ENCODE measurements at places on chromosomes 7 and 10.

DNA sequence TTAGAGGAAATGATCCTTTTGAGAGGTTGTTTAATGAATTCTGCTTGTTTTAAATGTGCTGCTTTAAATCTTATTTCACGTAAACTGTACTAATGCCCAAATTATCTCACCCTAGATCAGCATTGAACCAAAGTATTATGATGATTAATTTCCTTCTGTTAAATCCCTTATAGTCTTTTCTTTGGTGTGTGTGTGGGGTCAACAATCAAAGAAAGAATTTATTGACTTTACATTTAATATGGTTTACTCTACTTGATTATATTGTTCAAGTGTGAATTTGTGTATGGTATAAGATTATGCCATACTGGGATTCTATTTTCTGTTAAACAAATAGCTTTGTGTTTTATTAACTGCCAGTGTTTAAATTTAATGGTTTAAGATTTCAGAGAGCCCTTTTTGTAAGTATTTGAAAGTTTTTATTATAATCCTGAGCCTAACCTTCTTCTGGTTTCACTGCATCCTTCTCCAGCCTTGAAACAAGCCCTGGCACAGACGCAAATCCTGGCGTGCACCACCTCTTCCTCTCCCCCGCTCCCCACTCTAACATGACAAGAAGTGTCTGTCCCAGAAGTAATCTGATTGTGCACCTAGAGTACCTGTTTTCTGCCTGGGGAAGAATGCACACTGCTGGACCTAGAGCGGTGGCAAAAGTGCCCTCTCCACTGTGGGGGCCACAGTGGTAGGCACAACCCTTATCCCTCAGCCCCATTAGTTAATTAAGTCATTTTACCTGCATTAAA, 70.6 kb downstream of the KAT6B start:
- H3K4me3 ChIP-seq, result no peak overlapping the region
- no peak overlapping the region for H3K27ac ChIP-seq
- no peaks in the 10 kb centered on the region for H3K36me3 ChIP-seq
- DNase-seq, result no peak

- H3K36me3 ChIP-seq, result peaks cover 3% of the 10 kb centered on the region
- no peak overlapping the region for H3K27ac ChIP-seq
These were observed 16.7 kb upstream of the C10orf95 start for GRCh38 chr10:102467971-102468438.

DNA sequence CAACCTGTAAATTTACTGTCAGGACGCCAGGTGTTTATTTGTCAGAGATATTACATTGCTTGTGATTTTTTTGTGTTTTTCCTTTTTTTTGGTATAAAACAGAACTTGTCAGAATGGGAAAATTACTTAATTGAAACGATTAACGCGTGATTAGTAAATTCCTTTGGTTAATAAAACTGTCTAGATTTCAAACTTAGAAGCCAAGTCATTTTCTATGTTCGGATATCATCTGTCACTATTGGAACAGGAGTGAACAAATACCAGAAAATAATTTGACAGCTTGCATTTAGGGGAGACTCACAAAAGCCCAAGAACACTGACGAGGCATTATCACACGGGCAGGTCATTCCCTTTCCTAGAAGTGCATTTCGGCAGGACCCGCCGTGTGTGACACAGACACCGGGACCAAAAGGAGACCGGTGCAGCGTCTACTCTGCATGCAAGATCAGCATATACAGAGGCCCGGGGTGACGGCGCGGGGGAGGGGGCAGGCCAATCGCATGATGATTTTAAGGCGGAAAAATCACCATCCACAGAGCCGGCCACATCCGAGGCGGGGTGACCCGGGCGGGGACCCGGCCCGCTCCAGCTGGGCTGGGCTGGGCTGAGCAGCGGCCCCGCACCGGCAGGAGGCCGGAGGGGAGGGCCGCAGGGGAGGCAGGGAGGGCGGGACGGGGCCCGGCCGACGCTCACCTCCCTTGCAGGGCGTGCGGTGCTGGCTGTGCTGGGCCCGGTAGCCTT, 841 bp downstream of the GLUD1 start:
- H3K36me3 ChIP-seq, result no peaks in the 10 kb centered on the region
- no peaks in the 10 kb centered on the region for H3K27me3 ChIP-seq
- peak overlapping the region; percentile 84 for H3K4me3 ChIP-seq
- peak overlapping the region; percentile 96 for H3K27ac ChIP-seq

DNA sequence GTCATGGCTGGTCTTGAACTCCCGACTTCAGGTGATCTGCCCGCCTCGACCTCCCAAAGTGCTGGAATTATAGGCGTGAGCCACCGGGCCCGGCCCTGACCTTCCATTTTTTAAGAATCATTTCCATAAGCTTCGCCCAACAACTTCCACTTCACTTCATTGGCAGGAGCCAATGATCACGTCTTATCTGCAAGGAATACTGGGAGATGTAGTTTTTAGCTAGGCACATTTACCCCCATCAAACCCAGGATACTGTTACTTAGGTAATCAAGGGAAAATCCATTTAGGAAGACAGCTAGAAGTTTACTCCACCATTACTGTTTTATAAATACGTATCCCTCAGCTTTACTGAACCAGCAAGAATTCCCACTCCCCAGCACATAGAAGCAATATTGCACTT, 3.4 kb upstream of the CDK13 start:
- H3K27ac ChIP-seq, result no peak overlapping the region
- H3K4me3 ChIP-seq, result no peak overlapping the region
- no peaks in the 10 kb centered on the region for H3K27me3 ChIP-seq
- no peaks in the 10 kb centered on the region for H3K36me3 ChIP-seq
- DNase-seq, result no peak

DNA sequence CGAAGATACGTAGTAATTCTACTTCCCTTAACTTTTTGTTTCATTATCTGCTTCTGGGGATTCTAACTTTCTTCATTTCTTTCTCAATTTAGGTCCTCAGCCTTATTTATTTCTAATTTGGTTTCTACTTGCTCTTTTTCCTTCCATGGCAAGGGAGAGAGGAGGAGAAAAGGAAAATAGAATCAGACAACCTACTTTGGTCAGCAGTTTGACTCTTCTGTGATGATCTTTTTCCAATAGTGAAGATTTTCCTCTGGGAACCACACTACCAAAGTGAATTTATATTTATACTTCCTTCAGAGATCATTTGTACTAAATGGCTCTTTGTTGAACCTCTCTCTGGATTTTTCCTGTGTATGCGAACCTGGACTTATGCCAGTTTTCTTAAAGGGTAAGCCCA, 90.2 kb downstream of the TMEM26 start:
- no peak overlapping the region for H3K4me3 ChIP-seq
- no peak for DNase-seq
- no peak overlapping the region for H3K27ac ChIP-seq
- no peaks in the 10 kb centered on the region for H3K36me3 ChIP-seq

DNA sequence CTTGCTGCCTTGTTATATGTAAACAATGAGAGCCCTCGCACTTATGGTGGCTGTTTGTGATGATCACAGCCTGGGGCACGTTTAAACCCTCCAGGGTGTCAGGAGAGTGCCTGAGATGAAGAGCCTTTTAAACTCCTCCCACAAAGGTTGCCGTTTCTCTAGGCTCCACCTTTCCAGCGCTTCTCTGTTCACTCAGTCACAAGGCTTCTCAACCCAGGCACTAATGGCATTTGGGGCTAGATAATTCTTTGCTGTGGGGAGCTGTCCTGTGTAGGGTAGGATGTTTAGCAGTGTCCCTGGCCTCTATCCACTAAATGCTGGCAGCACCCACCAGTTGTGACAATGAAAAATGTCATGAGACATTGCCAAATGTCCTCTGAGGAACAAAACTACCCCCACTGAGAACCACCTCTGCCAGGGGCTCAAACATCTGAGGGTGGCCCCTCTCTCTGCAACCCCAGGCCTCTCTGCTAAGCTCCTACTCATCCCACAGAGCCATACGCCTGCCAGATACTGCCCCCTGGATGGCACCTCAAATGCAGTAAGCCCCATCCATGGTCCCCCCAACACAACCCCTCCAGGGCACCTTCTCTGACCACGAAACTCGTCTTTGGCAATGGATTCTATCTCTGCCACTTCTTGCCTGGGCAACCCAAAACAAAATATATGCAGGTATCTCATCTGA, 144.3 kb upstream of the ZMIZ1 start:
- H3K4me1 ChIP-seq, result no peaks in the 10 kb centered on the region
- no peaks in the 10 kb centered on the region for H3K27me3 ChIP-seq
- H3K4me3 ChIP-seq, result no peak overlapping the region

- H3K4me1 ChIP-seq, result peaks cover 2% of the 10 kb centered on the region
- H3K36me3 ChIP-seq, result no peaks in the 10 kb centered on the region
- no peak for DNase-seq
- H3K27me3 ChIP-seq, result no peaks in the 10 kb centered on the region
- no peak overlapping the region for H3K27ac ChIP-seq
These were observed 4.5 kb upstream of the CYTH3 start for GRCh38 chr7:6276911-6277408.

GRCh38 chr10:19928936-19929335, 112.7 kb downstream of the PLXDC2 start:
- no peaks in the 10 kb centered on the region for H3K27me3 ChIP-seq
- peaks cover 9% of the 10 kb centered on the region for H3K4me1 ChIP-seq
- DNase-seq, result no peak
- no peaks in the 10 kb centered on the region for H3K36me3 ChIP-seq
- H3K27ac ChIP-seq, result peak overlapping the region; percentile 76
- H3K4me3 ChIP-seq, result no peak overlapping the region

DNA sequence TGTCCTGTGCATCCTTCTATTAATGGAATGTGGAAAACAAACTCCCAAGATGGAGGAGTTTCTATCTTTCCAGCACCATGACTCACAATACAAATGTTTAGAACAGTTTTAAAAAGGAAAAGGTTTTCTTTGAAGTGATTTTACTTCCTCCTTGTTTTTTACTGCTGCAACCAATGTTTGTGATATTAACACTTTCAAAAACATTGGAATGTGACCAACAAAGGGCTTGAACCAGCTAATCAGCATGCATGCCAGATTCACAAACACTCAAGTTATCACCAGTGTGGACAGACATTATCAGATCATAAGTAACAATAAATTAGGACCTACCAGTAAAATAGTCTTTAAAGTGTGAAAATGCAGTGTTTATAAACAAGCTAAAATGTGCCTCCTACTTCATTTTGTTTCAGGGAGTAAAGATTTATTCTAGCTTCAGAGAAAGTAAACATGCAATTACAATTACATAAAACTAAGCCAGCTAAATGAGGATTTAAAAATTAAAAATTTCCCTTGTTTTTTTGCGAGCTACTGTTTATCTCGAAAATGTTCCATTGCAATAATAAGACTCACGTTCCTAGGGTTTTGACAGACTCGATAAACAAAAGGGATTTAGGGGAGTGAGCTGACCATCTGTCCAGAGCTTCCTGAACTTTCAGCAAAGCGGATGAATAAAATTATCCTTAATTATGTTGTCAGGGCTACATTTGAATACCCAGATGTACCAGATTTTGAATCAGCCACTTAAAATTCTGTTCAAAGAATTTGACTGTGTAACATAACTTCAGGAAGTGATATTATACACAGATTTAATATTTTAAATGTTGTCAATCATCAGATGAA, 29.8 kb downstream of the CPVL start:
- H3K27me3 ChIP-seq, result no peaks in the 10 kb centered on the region
- no peak overlapping the region for H3K27ac ChIP-seq
- no peak for DNase-seq
- H3K4me3 ChIP-seq, result no peak overlapping the region
- H3K4me1 ChIP-seq, result no peaks in the 10 kb centered on the region
- H3K36me3 ChIP-seq, result no peaks in the 10 kb centered on the region

DNA sequence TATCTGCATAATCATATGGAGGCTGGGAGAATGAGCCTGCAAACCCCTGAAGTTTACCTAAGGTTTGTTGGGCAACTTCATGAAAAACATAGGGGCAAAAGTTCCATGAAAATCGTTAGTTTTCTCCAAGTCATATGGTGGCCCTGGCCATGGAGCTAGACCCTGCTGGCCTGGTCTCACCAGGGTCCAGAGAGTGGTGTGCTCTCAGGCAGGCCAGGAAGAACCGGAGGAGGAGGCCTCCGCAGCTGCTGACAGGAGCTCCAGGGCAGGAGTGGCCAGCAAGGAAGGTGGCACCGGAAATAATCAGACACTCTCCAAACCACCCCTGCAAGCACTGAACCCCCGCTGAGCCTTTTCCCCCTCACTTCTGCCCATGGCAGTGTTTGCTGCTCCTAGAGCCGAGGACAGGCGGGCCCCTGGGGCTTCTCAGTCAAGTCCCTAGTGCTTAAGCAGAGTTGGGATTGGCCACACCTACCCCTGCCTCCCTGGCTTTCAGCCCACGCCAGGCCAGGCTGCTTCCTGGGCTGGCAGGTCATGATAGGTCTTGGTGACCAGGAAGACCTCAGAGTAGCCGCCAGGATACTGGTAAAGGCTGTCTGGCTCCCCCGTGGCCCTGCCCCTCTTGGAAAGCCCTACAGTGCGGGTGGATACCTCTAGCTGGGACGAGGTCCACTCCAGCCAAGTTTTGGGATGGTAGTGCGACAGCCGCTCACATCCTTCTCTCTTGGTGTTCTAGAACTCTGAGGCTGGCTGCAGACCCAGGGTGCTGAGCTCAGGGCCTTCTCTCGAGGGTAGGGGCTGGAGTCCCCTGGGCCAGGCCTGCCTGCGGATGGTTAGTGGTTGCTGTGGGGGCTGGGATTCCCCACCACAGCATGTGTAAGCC, 242.8 kb downstream of the MGMT start:
- no peak overlapping the region for H3K27ac ChIP-seq
- peaks cover 7% of the 10 kb centered on the region for H3K4me1 ChIP-seq
- H3K36me3 ChIP-seq, result no peaks in the 10 kb centered on the region
- no peaks in the 10 kb centered on the region for H3K27me3 ChIP-seq
- no peak overlapping the region for H3K4me3 ChIP-seq

- H3K4me3 ChIP-seq, result no peak overlapping the region
- H3K36me3 ChIP-seq, result no peaks in the 10 kb centered on the region
- H3K4me1 ChIP-seq, result no peaks in the 10 kb centered on the region
- H3K27ac ChIP-seq, result no peak overlapping the region
- H3K27me3 ChIP-seq, result no peaks in the 10 kb centered on the region
- no peak for DNase-seq
These were observed 38.4 kb downstream of the ANK3 start for GRCh38 chr10:60351191-60351853.

- no peaks in the 10 kb centered on the region for H3K4me1 ChIP-seq
- no peaks in the 10 kb centered on the region for H3K36me3 ChIP-seq
- H3K27ac ChIP-seq, result no peak overlapping the region
- H3K27me3 ChIP-seq, result no peaks in the 10 kb centered on the region
These were observed 7.0 kb downstream of the C10orf67 start for GRCh38 chr10:23337616-23338015.

- H3K27ac ChIP-seq, result no peak overlapping the region
- no peaks in the 10 kb centered on the region for H3K27me3 ChIP-seq
- H3K36me3 ChIP-seq, result no peaks in the 10 kb centered on the region
- no peak overlapping the region for H3K4me3 ChIP-seq
- no peaks in the 10 kb centered on the region for H3K4me1 ChIP-seq
These were observed 225.9 kb downstream of the EMX2 start for GRCh38 chr10:117768333-117769042.
